ENCODE measurements at places on chromosomes 3 and 15. TPM values are rescaled to one million over a fixed set of nuclear protein-coding genes. Genes with fewer than 3 reads are reported as not detected.

Gene CD200R1
- polyA plus RNA-seq, result 1.3 TPM

Gene TRAIP
- 10.3 TPM for polyA plus RNA-seq

Gene SH2D7
- 0.42 TPM for polyA plus RNA-seq

Gene ALDH1L1
- polyA plus RNA-seq, result 48.3 TPM

Gene ARGFX
- not detected for polyA plus RNA-seq

Gene ZNF445
- 23.2 TPM for polyA plus RNA-seq

Gene ACKR4
- 1.6 TPM for polyA plus RNA-seq

Gene RLBP1
- not detected for polyA plus RNA-seq

Gene LRRIQ4
- polyA plus RNA-seq, result 0.10 TPM

Gene RBPMS2
- polyA plus RNA-seq, result 11.3 TPM

Gene KBTBD13
- 0.05 TPM for polyA plus RNA-seq

Gene ECE2
- polyA plus RNA-seq, result not detected

Gene TICRR
- 10.5 TPM for polyA plus RNA-seq

Gene SERPINI2
- 1.2 TPM for polyA plus RNA-seq

Gene XCR1
- polyA plus RNA-seq, result 0.15 TPM

Gene RHCG
- polyA plus RNA-seq, result 0.16 TPM

Gene NDN
- 85.7 TPM for polyA plus RNA-seq

Gene BOC
- polyA plus RNA-seq, result 31.8 TPM

Gene TM6SF1
- polyA plus RNA-seq, result 2.1 TPM

Gene ADAMTS7
- 21.3 TPM for polyA plus RNA-seq

Gene MORC1
- 0.83 TPM for polyA plus RNA-seq

Gene MB21D2
- polyA plus RNA-seq, result 15.7 TPM

Gene CSPG4
- 7.6 TPM for polyA plus RNA-seq

Gene SNUPN
- 29.7 TPM for polyA plus RNA-seq

Gene ANKRD63
- not detected for polyA plus RNA-seq

Gene SAMD7
- polyA plus RNA-seq, result not detected

Gene MED12L
- 0.50 TPM for polyA plus RNA-seq

Gene SEMA6D
- 47.7 TPM for polyA plus RNA-seq

Gene ITPR1
- 60.0 TPM for polyA plus RNA-seq

Gene AP3B2
- 2.0 TPM for polyA plus RNA-seq

Gene THAP10
- 6.7 TPM for polyA plus RNA-seq
